Foreskin melanocyte (primary cell): ENCODE measurements at places on chromosomes 1 and 21.
A peak's percentile ranks its signal among the peaks of the same experiment; 100 is the strongest.

- no peak for DNase-seq
These were observed 46.6 kb upstream of the LYST start for GRCh38 chr1:235913311-235913710.

DNA sequence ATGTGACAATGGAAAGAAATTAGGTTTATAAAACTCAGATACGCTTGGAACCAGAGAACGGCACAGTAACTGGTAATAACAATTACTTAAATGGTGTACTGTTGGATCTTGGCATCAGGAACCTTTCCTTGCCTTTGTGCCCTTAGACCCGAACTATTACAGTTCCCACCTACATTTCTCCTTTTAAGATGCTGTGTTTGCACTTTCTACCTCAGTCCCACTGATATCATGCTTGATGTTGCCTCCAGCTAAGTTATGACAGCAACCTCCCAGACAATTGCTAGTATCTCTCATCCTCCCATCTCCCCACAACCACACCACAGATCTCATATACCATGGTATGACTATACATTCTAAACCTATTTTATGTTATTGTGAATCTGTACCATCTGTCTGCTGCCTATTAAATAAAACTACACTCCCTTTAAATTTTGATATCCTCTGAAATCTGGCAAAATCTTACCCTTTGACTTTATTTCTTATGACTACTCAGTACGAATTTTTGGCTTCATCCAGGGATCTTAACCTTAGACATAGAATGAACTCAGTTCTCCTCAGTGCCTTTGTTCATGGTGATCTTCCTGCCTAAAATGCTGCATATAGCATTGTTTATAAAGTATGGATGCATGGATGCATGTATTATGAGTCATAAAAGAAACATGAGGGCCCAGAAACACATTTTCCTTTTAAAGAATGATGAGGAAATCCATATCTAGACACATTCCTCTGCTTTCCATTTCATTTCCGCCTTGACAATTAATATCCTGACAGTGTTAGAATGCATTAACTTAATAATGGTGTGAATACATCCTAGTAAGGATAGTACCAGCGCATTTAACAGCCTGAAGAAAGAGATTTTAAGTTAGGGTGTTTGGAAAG, 64.1 kb downstream of the LRRC8D start:
- DNase-seq, result no peak

DNA sequence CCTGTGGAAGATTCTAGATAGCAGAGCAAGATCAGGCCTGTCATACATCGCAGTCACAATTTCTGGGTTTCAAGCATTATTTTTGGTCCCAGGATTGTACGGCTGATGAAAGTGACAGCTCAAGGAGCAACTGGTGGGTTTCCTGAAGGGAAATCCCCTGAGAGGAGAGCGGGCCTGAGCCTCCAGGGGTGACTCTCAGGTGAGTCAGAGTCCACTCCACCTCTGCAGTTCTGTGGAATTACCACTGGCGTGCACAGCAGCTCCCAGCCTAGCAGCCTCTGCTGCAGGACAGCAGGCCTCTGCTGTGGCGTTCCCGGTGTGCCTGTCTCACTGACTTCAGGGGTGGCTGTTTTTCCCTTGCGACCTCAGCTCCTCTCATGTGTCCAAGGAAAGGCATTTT, 24.4 kb downstream of the SLC66A1 start:
- no peak for DNase-seq

DNA sequence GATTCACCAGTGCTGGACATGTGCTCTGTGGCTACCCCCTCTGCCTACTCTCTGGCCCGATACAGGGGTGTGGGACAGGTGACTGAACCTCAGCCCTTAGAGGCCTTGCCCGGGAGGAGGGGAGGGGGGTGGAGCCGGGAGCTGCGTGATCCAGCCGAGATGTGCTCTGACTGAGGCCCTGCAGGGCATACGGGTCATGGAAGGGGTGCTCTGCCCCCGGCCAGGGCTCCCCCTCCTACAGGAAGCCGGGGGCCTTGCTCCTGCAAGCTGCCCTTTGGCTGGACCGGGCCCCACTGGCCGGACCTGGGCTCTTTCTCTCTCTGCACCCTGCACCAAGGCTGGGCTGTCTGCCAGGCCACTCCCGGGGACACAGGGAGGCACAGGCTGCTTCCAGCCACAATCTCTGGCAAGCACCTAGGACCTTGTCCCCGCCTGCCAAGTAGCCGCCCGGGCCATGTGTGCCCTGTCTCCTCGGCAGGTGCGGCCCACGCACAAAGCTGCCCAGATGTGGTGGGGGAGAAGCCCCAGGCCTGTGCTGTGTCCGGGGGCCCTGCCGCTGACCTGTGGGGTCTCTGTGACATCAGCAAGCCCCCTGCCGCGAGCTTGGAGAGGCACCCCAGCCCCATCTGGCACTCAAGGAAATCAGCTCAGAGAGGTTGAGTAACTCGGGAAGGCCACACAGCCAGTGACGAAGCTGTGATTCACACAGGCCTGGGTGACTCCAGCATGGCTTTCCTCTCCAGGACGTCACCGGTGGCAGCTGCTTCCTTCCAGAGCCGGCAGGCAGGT, 1.5 kb downstream of the SCNN1D start:
- no peak for DNase-seq

DNA sequence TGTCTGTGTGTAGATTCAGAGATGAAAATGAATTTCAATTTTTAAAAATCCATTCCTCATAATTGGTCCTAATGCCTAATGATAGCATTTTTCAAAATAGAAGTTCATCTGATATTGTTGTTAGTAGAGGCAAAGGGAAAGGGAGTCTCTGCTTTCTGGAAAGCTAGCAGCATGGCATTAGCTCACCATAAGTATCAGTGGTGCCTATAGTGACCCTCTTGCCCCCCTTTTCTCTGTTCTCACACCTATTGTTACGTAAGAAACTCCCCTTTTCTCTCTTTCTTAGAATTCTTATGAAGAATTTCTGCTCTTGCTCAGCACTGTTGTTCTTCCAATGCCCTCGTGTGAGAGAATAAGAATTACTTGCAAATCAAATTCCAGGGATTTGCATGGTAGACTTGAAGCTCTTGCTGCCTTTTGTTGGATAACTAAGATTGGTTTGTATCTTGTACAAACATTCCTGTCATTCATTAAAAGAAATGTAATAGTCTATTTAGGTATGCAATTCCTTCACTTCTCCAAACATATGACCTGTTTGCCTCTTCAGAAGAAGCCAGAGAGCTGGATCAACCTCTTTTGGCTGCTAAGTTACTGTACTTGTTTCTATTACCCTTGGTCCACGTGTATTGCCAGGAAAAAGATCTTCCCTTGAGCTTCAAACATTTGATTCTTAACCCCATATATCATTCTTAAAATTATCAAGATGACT, 69.2 kb upstream of the MAGI3 start:
- no peak for DNase-seq

DNA sequence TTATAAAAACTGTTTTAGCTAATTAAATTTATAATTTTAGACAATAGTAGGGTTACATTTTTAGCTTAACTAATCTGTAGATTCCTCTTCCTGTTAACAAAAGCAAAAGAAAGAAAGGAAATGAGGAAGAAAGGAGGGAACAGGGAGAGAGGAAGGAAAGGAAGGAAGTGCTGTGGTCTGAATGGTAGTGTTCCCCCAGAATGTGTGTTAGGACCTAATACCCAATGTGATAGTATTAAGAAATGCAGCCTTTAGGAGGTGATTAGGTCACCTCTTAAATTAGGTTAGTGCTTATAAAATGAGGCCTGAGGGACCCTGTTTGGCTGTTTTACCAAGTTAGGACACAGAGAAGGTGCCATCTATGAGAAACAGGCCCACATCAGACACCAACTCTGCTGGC, 136.9 kb upstream of the SAMSN1 start:
- DNase-seq, result no peak

DNA sequence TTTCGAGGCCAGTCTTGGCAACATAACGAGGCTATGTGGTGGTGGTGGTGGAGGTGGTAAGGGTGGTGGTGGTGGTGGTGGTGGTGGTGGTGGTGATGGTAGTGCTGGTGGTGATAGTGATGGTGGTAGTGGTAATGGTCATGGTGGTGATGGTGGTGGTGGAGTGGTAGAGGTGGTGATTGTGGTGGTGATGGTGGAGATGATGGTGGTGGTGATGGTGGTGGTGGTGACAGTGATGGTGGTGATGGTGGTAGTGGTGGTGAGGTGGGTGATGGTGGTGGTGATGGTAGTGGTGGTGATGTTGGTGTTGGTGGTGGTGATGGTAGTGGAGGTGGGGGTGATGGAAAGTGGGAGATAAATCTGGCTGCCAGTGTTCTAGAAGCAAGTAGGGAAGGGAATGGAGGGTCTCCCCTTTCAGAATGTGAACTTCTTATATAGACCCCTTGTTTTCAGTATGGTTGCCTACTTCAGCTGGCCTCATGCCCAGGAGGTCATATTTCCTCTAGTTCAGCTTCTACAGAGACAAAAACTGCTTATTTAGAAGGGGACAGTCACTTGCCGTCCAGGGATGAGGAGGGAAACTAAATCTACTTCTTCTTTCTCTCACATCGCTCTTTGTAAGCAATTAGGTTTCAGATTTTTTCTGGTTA, 27.5 kb downstream of the SH3BGR start:
- DNase-seq, result no peak

DNA sequence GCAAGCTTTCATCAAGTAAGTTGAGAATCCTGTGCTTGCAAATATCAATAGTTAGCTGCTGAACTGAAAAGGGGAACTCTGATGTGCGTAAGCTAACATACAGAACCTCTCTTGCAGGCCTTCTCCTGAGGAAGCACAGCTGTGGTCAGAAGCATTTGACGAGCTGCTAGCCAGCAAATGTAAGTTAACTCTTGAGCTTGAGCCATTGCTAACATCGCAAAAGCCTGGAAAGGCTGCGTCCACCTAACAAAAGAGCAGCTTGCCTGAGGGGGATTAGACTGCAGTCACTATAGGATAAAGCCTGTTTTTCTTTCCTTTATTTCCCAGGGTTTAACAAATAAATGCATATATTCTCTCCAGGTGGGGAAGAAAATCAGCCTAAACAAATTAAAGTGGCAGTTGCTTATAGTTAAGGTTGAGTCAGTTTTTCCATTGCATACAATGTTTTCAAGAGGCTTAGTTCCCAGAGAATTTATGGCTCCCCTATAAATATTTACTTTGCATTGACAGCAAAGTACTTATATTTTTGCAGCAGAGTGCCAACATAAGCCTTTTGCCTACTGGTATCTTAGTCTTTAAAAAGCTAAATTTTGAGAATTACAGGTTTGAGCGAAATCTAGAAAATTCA, 1.5 kb downstream of the RGS2 start:
- DNase-seq, result no peak

DNA sequence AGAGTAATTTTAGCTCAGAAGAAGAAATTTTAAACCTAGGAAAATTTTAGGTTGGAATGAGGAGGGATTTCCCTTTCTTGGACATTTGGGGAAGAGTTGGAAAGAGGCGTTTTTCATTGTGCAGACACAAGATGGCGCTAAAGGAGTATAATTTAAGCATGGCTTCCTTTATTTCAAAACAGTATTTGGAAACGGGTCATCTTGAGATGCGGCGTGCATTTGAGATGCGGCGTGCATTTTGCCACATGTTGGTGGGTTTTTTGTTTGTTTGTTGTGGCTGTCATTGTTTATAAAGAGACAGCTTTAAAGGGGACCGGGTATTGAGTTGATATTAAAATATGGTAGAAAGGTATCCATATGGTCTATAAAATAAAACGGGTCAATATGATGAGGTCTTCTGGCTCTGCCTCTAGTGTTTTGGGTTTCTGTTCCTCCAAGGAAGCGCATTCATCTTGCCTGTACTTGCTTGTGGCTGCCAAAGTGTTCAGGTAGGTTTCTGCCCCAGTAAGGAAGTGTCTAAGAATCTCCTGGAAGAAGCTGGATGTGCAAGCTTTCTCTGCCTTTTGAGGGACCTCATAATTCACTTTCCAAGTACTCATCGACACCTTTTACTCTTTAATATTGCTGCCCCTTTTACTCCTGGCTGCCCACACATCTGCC, 210.3 kb downstream of the SLC35F3 start:
- peak; percentile 27 for DNase-seq

- DNase-seq, result peak; percentile 24
These were observed 101.1 kb upstream of the SOD1 start for GRCh38 chr21:31558189-31558961.

DNA sequence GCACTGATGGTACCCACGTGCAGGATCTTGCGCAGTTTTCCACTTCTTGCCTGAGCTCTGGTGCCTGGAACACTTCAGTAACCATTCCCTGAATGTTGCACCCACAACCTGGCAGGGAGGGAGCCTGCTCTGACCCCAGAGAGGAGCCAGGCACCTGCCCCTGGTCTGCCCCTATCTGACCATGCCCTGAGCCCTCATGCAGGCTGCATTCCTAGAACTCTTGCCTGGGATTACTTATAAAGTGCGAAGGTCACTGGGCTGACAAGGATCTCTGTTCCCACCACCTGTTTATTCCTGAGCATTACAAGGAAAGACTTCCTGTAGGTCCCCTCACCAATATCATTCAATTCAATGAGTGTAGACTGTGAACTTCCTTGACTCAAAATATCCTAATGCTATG, 191.9 kb upstream of the FMN2 start:
- no peak for DNase-seq

DNA sequence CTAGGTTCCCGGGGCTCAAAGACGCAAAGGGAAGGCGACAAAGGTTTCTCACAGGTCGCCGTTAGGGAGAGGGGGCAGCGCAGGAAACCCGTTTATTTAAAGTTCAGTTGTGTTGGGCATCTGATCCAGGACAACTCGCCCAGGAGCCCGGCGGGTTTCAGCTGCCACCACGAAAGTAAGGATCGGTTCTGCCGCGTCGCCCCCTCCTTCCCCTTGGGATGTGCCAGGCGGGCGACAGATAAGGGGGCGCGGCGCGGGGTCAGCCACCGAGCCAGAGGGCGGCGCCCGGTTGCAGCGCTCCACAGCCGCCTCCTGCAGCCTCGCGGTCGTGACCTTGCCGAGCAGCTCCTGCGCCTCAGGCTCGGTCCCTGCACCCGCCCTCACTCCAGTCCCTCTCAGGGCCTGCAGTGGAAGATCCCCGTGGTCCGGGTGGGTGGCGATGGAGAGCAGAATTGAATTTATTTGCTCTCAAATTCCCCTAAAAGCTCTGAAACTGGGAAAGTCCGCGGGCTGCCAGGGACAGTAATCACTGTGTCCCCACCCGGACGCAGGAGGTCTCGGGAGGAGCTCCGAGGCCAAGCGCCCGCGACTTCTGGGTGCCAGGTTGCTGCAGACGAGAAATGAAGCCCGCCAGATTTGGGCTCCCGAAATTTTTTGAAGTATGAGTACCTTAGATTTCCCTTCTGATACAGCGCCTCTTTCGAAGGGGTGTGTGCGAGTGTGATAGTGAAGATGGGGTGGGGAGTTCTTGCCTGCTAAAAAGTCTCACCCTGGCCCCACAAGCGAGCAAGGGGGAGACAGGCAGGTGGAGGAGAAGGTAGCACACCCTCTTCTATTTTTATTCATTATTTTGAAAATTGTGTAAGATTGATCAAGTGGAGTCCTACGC, 28.4 kb upstream of the NFIA start:
- DNase-seq, result no peak

- no peak for DNase-seq
These were observed 12.2 kb upstream of the SAMD13 start for GRCh38 chr1:84289169-84289785.

- DNase-seq, result peak; percentile 54
These were observed 43.4 kb upstream of the SLC19A2 start for GRCh38 chr1:169529068-169529642.

- no peak for DNase-seq
These were observed 32.0 kb downstream of the RSPH1 start for GRCh38 chr21:42463861-42464515.
